ENCODE measurements at places on chromosomes 3 and 15. TPM values are rescaled to one million over a fixed set of nuclear protein-coding genes. Genes with fewer than 3 reads are reported as not detected.

The GABRB3 gene
- total RNA-seq, result 1.3 TPM

The SCAANT1 gene
- total RNA-seq, result not detected

The KLHL40 gene
- total RNA-seq, result not detected

The COL6A5 gene
- not detected for total RNA-seq

The FAM3D gene
- total RNA-seq, result not detected

The UPK1B gene
- total RNA-seq, result 0.98 TPM

The ALDH1A2 gene
- 3.8 TPM for total RNA-seq

The TMEM207 gene
- total RNA-seq, result not detected

The HYAL1 gene
- 2.5 TPM for total RNA-seq

The RAD51 gene
- 1.4 TPM for total RNA-seq

The SLC4A7 gene
- 203 TPM for total RNA-seq

The FBXW12 gene
- not detected for total RNA-seq

The MUC13 gene
- under 0.01 TPM for total RNA-seq

The SOX14 gene
- total RNA-seq, result not detected

The VPS8 gene
- total RNA-seq, result 75.1 TPM

The EFCAB12 gene
- total RNA-seq, result 0.03 TPM

The CCDC39 gene
- not detected for total RNA-seq

The GTF2A2 gene
- 41.7 TPM for total RNA-seq

The PRSS50 gene
- not detected for total RNA-seq

The IGF2BP2 gene
- 39.6 TPM for total RNA-seq

The KNL1 gene
- 2.0 TPM for total RNA-seq

The REC114 gene
- not detected for total RNA-seq

The SERINC4 gene
- not detected for total RNA-seq

The GOLGA8S gene
- 0.10 TPM for total RNA-seq

The DCLK3 gene
- 0.59 TPM for total RNA-seq

The SRGAP3 gene
- 7.6 TPM for total RNA-seq

The HLTF gene
- total RNA-seq, result 43.1 TPM

The AGTR1 gene
- 0.30 TPM for total RNA-seq

The SYNPR gene
- not detected for total RNA-seq

The CPNE9 gene
- total RNA-seq, result not detected

The CYP11A1 gene
- 0.26 TPM for total RNA-seq

The COLQ gene
- total RNA-seq, result 0.36 TPM

The PCCB gene
- total RNA-seq, result 48.0 TPM

The FBXL22 gene
- 1.4 TPM for total RNA-seq

The C15orf40 gene
- 9.7 TPM for total RNA-seq

The ARRDC4 gene
- total RNA-seq, result 54.2 TPM

The RHOV gene
- 0.07 TPM for total RNA-seq

The LTF gene
- total RNA-seq, result 1.7 TPM

The OXNAD1 gene
- total RNA-seq, result 9.3 TPM

The TGM5 gene
- total RNA-seq, result 0.26 TPM

The CCDC14 gene
- 37.1 TPM for total RNA-seq

The LNP1 gene
- total RNA-seq, result 2.9 TPM

The EPHB1 gene
- 0.98 TPM for total RNA-seq

The GOLGA8N gene
- total RNA-seq, result 6.8 TPM

The ABHD17C gene
- 8.8 TPM for total RNA-seq

The C3orf85 gene
- not detected for total RNA-seq

The SLC25A36 gene
- total RNA-seq, result 126 TPM
